LoVo (cell line): ENCODE measurements at places on chromosomes 3 and 15.

GRCh38 chr3:149118724-149119123 lies 10.7 kb upstream of the HPS3 start:
- DNase-seq = no peak

- DNase-seq = no peak
Observed at GRCh38 chr15:47294765-47295259, 422.5 kb upstream of the SEMA6D start.

DNA sequence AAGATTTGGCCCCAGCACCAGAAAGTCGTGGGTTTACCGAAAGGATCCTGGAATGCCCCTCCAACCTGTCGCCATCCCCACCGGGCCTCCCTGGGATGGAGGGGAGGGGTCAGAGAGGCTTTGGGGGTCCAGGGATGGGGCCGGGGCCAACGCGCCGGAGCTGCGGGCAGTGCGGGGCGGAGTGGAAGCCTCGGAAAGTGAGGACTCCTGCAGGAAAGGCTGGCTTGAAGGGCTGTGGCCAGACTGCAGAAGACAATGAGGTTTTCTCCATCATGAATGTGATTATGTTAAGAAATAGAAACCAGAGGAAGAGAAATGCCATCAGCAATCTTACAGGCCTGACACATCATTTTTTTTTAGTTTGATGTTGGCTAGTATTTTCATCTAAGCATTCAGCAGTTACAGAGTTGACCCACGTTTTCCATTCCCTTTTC lies 738 bp downstream of the YEATS2 start:
- DNase-seq = peak; percentile 22

- no peak for DNase-seq
Observed at GRCh38 chr3:52889901-52890300, 7.4 kb downstream of the STIMATE start.

- DNase-seq = peak; percentile 58
Observed at GRCh38 chr3:196081002-196081833, 672 bp downstream of the TFRC start.

- no peak for DNase-seq
Observed at GRCh38 chr15:31574766-31575165, 248.1 kb downstream of the KLF13 start.

- no peak for DNase-seq
Observed at GRCh38 chr3:124033360-124034015, 41.6 kb upstream of the ROPN1 start.

DNA sequence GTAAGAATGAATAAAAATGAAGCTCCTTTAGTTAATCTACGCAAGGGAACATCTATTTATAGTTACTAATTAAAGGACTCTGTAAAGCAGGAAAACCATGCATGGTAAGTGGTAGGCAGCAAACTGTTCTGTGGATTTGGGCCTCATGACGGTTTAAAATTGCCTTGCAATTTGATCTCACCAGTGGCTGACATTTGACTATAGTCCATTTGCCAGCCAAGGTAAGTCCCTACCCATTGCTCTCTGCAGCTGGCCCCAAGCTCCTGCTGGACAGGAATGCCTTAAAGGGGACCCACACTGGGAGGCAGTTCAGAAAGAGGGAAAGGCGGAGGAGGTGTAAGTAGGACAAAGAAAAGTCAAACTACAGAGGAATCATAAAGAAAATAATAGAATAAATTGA lies 203.3 kb downstream of the PLCL2 start:
- DNase-seq = no peak

DNA sequence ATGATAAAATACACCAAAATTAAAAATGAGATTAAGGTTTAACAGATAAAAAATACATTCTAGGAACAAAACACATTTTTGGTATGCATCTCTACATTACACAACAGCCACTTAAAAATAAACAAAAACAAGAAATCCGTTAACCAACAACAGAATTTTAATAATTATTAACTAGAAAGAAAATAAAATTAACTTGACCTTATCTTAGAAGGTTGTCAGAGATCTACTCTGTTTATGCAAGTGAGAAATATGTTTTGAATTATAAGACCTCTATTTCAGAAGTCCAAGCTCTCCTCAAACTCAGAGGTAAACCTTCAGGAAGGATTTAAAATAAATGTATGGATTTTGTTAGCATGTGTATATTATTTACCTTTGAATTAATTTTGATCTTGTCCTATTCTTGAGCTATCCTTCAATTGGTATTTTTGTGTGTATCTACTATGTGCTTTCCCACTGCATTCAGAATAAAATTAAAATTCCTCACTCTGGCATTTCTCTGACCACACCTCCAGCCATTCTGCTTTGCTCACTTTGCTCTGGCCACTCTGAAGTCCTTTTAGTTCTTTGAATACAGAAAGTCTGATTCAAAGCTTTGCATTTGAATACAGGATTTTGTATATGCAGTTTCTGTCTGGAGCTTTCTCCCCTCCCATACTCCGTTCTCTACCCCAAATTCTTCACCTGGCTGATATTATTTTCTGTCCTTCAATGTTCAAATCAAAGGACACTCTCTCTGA lies 352.0 kb downstream of the ZBTB20 start:
- no peak for DNase-seq

DNA sequence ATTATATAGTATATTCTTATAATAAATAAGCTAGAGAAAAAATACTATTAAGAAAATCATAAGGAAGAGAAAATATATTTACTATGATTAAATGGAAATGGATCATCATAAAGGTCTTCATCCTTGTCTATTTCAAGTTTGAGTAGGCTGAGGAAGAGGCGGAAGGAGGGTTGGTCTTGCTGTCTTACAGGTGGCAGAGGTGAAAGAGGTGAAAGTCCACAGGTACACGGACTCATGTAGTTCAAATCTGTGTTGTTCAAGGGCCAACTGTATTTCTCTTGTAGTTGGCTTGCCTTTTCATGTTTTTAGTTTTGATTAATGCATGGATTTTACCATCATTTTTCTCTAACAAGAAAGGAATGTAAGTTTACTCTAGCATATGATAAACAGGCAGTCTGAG lies 41.7 kb downstream of the PDCD6IP start:
- DNase-seq = no peak

DNA sequence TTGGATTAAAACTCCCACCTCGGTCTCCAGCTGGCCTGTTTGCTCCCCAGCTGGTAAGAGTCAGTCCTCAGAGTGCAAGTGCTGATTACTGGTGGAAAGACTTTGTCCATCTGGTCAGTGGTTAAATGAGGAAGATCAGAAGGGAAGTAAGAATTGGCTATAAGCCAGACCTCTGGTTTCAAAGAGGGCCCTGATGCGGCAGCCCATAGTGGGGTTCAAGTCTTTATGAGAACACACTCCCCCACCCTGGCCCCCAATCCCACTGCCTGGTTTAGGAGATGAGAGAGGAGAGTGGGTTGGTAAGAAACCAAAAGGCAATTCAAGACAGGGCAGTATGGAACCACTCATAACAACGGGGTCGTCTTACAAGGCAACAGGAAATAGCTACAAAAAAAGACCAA lies 65.0 kb downstream of the FRMD4B start:
- DNase-seq = no peak
